ENCODE measurements at places on chromosomes 11 and 22.
A peak's percentile ranks its signal among the peaks of the same experiment; 100 is the strongest.

DNA sequence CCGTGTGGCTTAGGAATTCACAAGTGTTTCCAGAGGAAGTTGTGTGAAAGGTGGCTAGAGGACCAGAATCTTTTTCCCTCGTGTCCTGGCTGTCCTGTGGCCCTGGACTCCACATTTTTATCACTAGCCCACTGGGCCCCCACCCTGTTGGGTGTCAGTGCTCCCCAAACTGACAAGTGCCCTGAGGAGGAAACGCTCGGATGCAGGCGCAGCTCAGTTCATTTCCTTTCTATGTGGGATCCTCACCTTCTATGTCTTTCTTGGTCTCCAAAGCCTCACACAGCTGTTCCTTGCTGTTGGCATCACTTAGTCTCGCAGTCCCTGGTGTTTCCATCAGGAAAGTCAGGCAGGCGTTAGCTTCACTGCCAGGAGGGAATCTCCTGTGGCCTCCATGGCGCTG, 68.0 kb upstream of the KCNQ1OT1 start:
- no peak for DNase-seq

GRCh38 chr22:27937453-27937852, 18.4 kb upstream of the PITPNB start:
- DNase-seq = no peak

- no peak for DNase-seq
Observed at GRCh38 chr22:30994960-30995359, 25.9 kb downstream of the TUG1 start.

DNA sequence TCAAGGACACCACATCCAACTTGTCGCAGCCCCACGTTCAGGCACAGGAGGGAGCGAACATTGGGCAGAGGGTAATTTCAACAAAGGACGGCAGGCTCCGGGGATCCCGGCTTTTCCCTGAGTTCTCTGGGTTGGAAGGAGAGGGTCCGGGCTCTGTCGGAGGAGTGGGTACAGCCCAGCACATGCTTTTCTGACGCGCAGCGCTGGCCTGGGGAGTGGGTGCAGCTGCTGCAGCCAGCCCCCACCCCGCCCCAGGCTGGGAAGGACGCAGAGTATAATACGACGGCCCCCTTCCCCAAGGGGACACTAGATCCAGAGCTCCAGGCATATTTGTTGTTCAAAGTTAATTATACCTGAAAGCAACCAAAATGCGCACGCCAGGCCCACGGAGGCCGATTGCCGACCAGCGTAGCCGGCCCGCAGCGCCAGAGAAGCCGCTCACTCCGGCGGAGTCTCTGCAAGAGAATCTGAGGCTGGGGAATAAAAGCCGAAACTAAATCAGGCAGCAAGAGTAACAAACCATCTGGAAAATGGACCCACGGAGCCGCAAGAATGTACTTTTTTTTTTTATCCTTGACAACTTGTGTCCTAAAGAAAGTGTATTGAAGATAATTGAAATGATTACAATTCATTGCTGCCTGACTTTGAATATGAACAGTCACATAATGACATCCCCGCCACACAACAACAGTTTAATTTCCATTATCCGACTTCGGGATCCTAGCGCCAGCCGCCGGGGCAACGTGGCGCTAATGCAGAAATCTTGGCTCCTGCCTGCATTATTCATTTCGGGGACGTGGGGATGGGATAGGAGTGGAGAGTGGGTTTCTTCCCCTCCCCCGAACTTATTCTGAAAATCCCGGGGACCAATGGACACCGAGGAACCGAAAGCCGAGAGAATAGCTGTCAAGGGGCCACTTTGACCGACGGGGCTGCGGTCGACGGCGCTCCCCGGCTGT, 14.0 kb upstream of the PAX6 start:
- DNase-seq = no peak

GRCh38 chr22:50118129-50118528, 28.3 kb downstream of the MOV10L1 start:
- no peak for DNase-seq

DNA sequence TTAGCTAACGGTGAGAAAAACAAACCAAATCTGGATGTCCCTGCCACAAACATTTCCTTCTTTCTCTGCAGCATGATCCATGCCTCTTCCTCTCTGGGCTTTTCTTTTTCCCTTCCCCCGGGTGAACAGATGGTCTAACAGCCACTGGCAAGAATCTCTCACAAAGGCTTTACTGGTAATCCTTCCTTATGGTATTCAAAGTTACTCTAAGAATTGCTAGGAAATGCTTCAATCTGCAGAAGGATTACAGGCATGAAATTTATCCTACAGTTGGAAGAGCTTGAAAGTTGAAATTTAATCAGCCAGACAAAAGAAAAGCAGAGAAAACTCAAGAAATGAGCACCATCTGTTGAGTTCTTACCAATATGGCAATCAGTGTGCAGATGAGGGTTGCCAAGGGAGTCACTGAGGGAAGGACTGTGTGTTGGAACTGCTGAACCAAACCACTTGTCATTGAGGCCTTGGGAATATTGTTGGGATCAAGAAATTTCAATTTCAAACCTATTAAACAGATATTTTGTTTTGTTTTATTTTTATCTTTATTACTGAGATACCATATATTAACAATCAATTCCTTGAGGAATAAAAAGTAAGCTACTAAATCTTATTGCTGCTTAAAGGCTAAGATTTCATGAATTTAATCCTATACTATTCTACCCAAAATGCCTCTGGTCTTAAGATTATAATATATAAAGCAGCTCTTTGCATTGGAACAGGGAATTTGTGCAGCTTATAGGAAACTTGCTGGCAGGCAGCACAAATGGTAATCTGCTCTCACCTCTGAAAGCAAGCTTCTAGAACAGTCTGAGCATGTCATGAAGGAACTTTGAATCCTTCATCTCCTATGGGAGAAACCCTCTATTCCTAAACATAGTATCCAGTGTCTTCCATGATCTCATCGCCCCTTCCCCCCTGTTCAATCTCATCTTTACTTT, 29.7 kb upstream of the NDUFC2 start:
- no peak for DNase-seq

GRCh38 chr11:65241134-65241533, 20.6 kb upstream of the POLA2 start:
- no peak for DNase-seq

- DNase-seq = no peak
Observed at GRCh38 chr22:38049812-38050619, 7.2 kb upstream of the PICK1 start.

- DNase-seq = peak; percentile 50
Observed at GRCh38 chr11:83723999-83724398, 437.8 kb upstream of the CCDC90B start.

- DNase-seq = no peak
Observed at GRCh38 chr22:39522567-39523300, 2.4 kb downstream of the ATF4 start.

- no peak for DNase-seq
Observed at GRCh38 chr11:1372660-1373059, 17.1 kb upstream of the BRSK2 start.

DNA sequence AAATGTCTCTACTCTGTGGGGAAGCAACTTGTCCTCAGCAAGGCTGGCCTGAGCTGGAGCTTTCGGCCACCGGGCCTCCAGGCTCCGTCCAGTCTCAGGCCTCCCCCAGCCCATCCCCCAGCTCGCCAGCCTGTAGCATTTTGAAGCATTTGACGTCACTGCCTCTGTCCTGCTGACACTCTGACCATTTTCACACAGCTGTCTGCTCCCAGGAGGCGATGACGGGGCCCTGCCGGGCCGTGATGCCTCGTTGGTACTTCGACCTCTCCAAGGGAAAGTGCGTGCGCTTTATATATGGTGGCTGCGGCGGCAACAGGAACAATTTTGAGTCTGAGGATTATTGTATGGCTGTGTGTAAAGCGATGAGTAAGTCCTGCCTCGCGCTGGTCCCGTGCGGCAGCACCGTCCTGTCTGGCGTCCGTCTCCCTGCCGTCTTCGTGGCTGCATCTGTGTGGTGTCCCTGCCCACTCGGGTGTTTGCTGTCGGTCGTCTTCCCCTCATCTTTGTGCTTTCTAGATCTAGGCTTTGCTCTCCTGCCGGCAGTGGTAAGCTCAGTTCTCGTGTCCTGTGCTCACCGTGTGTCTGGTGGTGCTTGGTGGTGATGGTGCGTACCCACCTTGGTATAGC, 36.1 kb upstream of the ST14 start:
- DNase-seq = no peak

DNA sequence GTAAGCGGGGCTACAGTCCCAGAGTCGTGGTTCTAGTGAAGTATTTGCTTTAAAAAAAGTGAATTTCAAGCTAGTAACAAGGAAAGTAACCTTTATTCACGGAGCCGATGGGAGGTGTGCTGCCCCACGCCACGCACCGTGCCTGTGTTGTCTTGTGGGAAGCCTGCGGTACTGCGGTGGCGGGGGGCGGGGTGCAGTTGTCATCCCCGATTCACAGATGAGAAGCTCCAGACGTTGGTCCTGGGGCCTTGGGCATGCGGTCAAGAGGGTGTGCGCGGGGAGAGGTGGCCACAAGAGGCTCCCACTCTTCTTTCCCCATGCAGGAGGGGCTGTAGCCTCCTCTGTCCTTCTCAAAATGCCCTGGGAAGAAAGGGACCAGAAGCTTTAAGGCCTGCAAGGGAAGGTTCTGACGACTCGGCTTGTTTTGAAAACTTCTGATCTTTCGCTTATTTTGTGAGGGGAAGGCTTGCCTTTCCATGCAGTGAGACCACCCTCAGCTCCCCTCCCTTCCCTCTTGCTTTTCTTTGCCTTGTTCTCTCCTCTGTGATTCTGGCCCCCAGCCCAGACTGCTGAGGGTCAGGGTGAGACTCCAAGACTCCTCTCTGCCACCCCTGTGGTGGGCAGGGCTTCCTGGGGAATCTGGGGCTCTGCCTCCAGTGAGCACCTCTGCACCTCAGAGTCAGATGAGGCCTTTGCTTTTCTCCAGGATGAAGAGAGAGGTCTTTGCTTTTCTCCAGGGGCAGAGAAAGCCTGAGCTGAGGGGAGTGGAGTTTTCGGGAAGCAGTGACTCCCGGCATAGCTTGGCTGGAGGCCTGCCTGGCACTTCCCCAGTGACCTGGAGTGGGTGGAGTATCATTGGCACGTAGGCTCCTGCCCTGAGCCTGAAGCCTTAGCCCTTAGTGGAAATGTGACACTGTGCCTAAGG, 6.2 kb downstream of the GLB1L3 start:
- no peak for DNase-seq

DNA sequence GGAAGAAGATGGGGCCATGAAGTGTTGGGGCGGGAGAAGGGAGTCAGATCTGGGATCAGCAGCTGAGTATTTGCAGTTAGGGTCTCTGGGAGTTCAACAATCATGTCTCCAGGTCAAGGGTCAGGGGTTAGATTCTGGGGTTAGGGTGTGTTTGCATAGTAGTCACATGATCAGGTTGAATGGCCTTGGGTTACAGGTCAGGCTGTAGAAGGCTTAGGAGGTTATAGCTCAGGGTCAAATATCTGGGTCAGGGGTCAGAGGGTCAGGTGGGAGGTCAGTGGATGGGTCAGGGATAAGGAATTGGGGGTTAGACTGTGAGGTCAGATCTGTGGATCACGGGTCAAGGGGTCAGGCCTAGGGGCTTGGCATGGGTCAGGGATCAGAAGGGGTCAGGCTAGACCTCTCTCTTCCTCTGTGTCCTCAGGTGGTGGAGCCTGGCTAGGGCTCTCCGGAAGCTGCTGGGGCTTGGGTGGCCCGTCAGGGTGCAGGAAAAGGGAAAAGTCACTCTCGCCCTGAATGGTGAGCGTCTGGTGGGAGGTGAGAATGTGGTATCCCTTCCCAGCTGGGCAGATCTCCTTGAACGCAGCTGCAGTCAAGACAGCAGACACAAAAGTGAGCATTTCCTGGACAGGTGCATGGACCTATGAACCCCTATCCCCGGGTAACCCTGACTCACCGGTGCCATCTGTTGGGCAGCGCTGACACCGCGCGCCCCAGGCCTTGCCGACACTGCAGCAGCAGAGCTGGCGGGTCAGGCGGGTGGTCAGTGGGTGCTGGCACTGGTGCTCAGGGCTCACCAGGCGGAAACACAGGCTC, 6.4 kb downstream of the LTBP3 start:
- no peak for DNase-seq

GRCh38 chr22:35864545-35865165, 147.0 kb downstream of the APOL5 start:
- DNase-seq = no peak

GRCh38 chr11:34997952-34998528, 81.6 kb downstream of the PDHX start:
- peak; percentile 74 for DNase-seq

DNA sequence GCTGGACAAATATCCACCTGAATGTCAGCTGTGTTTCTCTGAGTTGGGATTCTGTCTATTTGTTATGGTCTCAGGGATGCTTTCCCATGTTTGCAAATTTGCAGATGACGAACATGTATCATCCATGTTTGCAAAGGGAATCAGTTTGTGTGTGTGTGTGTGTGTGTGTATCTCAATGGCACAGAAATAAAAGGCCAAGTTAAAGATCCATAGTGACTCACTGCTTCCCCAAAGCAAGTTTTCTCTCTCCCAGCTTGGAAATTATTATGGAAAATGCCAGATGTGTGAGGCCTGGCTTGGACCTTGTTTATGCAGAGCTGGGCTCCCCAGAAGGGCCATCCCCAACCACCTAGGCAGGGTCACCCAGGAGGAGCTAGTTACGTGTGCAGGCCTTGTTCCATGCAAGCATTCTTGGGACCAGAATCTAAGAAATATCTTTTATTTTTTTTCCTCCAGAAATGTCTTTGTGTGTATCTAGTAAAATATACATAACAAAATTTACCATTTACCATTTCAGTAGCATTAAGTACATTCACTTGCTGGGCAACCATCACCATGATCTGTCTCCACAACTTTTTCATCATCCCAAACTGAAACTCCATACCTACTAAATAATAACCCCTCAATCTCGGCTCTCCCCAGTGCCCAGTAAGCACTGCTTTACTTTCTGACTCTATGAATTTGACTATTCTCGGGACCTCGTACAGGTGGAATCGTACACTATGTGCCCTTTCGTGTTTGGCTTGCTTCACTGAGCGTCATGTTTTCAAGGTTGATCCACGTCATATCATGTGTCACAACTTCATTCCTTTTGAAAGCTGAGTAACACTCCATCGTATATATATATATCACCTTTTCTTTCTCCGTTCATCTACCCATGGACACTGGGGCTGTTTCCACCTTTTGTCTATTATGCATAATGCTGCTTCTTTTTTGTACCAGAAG, 56.6 kb upstream of the WNT7B start:
- no peak for DNase-seq

DNA sequence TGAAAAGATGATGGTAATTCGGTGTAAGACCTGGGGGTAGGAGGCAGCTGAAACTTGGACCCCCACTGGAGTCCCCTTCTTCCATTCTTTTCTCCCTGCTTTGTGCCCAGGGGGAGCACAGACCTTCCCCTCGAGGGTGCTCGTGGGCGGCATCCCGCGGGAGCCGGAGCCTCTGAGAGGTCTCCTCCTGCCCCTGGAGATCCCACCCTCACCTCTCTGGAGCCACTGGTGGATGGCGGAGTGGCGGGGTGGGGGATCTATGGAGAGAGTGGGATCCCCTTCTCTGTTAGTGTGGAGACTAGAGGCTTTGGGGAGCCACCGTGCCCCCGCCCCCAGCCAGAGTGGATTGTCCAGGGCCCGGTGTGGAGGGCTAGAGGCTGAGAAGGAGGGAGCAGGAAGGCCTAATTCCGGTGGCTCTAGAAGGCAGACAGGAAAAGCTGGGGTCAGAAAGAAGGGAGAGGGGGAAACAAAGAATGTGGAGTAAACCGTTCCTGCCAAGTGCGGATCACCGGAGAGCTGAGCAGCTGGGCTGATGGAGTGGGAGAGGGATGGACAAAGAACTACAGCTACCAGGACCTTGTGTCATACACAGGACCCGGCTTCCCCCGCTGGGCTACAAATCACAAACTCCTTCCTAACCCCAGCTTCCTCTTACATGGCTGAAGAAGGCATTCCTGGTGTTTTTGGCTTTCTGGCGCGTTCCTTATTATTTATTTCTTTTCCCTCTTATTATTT, 41.9 kb downstream of the KCNJ1 start:
- no peak for DNase-seq

Data from H4 (cell line).